ENCODE measurements at places on chromosomes 7 and 10. TPM values are rescaled to one million over a fixed set of nuclear protein-coding genes. Genes with fewer than 3 reads are reported as not detected.

DNA sequence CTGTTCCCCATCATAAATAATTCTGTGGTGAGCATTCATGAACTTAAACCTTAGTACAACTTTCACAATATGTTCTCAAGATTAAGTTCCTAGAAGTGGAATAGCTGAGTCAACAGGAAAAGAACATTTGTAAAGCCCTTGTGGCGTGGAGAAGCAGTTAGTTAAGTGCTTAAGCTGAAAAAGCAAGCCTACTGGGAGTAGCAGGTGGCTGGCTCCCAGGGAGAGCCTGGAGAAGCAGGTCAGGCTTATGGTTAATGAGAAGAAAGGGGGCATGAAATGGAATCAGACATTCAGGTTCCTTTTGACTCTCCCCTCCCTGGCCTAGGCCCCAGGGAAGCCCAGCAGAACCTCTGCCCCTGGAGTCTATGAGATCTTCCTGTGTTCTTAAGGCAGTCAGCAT is 35.3 kb downstream of the VSTM4 start:
- DNase-seq, result no peak

DNA sequence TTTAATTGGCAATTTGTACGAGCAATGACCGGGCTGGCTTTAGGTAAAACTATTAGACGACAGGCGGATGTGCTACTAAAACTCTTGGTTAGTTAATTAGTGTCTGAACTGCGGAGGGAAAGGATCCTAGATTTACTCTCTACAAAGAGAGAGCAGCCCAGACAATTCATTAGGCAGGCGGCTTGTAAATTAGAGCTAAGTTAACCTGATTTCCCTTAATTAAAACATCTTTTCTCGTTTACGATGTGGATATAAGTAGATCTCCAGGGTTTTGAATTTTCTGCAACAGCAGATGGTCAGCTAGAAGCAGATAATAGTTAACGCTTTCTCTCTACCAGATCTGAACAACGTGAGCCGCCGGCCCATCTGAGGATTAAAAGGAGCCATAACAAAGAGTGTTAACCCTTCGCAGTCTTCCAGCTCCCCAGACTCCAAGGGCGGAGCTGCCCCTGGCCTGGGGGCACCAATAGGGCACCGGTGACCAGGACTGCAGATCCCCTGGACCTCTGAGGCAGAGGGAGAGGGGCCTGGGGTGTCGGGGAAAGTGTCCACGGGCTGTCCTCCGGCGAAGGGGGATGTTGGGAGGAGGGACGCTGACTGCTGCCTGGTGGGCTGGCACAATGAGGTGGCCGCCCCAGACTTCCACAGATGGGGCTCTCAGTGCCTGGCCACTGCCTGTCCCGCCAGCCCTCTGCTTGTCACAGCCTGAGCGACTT is 6.3 kb upstream of the UNCX start:
- no peak for DNase-seq

DNA sequence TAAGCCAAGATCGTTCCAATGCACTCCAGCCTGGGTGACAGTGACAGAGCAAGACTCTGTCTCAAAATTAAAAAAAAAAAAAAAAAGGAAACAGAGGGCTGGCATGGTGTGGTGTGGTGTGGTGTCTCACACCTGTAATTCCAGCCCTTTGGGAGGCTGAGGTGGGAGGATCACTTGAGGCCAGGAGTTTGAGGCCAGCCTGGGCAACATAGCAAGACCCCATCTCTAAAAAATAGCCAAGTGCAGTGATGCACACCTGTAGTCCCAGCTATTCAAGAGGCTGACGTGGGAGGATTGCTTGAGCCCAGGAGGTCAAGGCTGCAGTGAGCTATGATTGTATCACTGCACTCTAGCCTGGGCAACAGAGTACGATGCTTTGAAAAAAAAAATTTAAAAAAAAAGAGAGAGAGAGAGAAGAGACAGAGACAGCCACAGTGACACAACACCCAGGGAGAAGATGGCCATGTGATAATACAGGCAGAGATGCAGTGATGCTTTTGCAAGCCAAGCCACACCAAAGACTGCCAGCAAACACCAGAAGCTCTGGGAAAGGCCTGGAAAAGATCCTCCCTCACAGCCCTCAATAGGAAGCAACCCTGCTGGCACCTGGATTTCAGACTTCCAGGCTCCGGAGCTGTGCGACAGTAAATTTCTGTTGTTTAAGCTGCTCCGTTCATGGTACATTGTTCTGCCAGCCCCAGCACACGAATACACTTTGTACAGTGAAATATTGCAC is 19.3 kb upstream of the SRRM3 start:
- no peak for DNase-seq

DNA sequence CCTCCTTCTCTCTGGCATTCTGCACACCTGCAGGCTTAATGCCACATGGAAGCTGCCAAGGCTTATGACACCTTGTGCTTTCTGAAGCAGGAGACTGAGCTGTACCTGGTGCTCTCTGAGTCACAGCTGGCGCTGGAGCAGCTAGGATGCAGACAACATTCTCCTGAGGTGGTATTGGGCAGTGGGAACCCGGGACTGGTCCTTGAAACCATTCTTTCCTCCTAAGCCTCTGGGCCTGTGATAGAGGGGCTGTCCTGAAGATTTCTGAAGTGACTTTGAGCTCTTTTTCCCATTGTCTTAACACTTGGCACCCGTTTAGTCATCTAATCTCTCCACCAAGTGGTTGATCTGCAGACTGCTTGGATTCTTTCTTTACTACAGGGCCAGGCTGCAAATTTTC is 508.4 kb downstream of the TFEC start:
- DNase-seq, result no peak

DNA sequence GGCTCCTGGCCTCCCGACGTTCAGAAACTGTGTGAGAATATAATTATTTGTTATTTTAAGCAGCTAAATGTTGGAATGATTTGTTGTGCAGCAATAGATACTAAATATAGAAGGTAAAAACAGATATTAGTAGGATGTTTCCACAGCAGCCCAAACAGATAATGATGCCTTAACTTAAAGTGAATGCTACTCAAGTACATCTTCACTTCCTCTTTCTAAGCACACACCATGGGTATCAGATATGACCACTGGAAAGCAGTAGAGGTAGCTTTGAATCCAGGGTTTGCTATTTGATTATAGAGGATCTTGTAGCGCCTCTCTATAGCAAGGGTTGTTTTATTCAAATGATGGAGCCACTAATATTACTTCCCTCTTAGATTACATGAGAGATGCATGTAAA is 38.2 kb upstream of the BET1 start:
- no peak for DNase-seq

GRCh38 chr7:114628362-114628761 is 213.7 kb downstream of the FOXP2 start:
- DNase-seq, result no peak

- no peak for DNase-seq
Measured at GRCh38 chr10:133131053-133131452, 29.0 kb upstream of the KNDC1 start.

- DNase-seq, result peak; percentile 47
Measured at GRCh38 chr7:155291045-155291530, 6.6 kb upstream of the INSIG1 start.

The ADARB2 gene
- 0.27 TPM for total RNA-seq

The GPR37 gene
- 0.24 TPM for total RNA-seq

DNA sequence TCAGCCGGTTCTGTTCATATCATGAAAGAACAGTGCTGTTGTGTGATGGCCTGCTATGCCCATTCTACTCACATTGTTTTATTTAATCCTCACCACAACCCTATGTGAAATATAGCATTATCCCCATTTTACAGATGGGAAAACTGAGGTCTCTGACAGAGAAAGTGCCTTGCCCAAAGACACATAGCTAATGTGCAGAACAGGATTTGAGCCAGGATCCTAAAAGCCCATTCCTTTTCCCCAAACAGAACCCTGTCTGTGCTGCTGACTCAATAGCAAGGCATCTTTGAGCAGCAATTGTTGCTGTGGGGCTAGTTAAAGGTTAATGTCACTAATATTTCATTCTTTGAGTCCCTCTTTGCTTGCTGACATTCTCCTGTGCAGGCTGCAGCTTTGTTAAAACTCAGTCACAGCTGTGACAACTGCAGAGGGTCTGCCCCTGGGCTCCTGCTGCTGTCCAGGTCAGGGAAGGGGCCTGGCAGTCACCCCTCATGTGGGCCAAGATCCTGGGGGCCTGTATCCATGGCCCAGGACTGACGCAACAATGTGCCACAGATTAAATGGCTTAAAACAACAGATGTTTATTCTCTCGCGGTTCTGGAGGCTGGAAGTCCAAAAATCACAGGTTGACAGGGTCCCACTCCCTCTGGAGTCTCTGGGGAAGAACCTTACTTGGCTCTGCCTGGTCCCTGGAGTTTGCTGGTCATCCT is 40.4 kb downstream of the AFAP1L2 start:
- DNase-seq, result no peak

GRCh38 chr10:76666891-76667290 is 970.7 kb downstream of the KCNMA1 start:
- DNase-seq, result no peak
